HepG2 (cell line): ENCODE measurements at places on chromosomes 3 and 15.

GRCh38 chr3:115518100-115518852 lies 105.0 kb upstream of the GAP43 start:
- H3K27me3 ChIP-seq = no peaks in the 10 kb centered on the region
- no peaks in the 10 kb centered on the region for H3K4me1 ChIP-seq
- no peak for DNase-seq
- H3K36me3 ChIP-seq = no peaks in the 10 kb centered on the region
- H3K4me3 ChIP-seq = no peak overlapping the region

DNA sequence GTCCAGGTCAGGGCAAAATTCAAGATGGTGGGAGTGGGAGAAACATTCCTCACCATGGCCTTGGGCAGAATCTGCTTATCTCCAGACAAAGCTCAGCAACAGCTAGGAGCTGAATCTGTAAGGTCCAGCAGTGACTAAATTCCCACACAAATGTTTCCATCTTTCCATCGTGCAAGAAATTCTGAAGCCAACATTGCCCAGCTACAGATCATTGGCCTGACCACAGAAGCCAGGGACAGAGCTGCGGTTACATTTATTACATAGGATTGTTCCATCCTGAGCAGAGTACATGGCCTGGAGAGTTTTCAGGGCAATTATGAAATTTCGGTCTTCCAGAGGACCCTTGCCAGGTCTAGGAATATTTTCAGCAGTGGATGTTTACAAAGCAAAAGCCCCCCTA lies 100.3 kb downstream of the LIPC start:
- H3K27me3 ChIP-seq = no peaks in the 10 kb centered on the region
- no peak for DNase-seq
- no peak overlapping the region for H3K27ac ChIP-seq
- H3K4me3 ChIP-seq = no peak overlapping the region

DNA sequence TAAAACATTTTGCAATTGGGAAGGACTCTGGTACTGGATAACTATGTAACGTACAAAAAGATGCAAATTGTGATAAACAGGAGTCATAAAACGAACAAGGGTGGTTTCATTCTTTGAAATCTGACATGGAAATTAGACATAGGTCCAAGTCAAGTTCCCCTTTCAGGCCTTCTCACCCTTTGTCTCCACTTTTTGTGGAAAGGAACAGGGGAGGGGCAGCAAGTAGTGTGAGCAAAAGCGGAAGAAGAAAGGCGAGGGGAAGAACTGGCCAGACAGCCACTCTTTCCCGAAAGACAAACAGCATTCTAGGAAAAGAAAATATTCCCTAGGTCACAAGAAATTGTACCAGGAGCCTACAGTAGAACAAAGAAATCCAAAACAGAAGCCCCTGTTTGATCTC lies 52.6 kb downstream of the MCF2L2 start:
- H3K27ac ChIP-seq = no peak overlapping the region
- no peaks in the 10 kb centered on the region for H3K4me1 ChIP-seq
- H3K27me3 ChIP-seq = peaks cover 2% of the 10 kb centered on the region
- H3K36me3 ChIP-seq = no peaks in the 10 kb centered on the region

GRCh38 chr15:60729850-60730458 lies 251.0 kb upstream of the ICE2 start:
- H3K4me1 ChIP-seq = peaks cover 49% of the 10 kb centered on the region
- no peak overlapping the region for H3K27ac ChIP-seq
- no peak for DNase-seq
- no peaks in the 10 kb centered on the region for H3K36me3 ChIP-seq
- H3K4me3 ChIP-seq = no peak overlapping the region
- H3K27me3 ChIP-seq = no peaks in the 10 kb centered on the region

DNA sequence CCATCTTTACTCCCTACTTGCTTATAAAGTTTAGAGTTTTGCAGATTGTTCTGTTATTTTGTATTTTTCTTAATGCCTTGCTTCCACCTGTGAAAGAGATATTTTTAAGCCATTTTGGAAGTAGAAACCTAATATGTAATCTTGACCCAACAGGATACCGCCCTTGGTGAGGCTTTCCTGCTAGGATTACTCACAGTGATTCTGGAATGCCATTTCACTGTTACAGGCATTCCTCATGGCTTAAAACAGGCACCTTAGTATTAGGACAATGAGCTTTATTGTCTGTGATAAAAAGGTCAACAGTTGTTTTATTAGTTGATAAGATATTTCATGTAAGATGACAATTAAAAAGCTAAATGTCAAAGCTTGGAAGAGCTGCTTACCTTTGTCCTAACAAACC lies 58.2 kb downstream of the PHLDB2 start:
- no peak overlapping the region for H3K4me3 ChIP-seq
- H3K4me1 ChIP-seq = no peaks in the 10 kb centered on the region
- DNase-seq = no peak
- no peaks in the 10 kb centered on the region for H3K27me3 ChIP-seq
- H3K27ac ChIP-seq = no peak overlapping the region
- H3K36me3 ChIP-seq = peaks cover 30% of the 10 kb centered on the region
